GM20000 (cell line): ENCODE measurements at places on chromosomes 1 and 21.

DNA sequence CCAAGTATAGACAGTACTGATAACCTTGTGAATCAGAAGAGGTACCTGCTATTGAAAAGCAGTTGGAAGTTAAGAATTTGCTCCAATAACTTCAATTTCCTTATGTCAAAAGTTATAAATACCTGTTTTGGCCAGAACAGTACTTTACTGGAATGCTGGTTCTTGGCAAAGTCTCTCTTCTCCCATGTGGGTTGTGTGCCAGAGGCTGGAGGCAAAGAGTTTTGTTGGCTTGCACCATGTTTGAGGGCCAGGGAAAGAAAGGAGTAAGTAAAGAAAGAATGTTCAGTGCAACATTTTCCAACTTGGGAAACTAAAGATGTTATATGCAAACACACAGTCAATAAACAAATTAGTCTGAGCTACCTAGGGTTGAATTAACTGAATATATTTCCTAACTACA, 67.0 kb upstream of the DYNLT5 start:
- DNase-seq: no peak

- no peak for DNase-seq
Measured at GRCh38 chr1:175851749-175852148, 108.4 kb upstream of the TNR start.

DNA sequence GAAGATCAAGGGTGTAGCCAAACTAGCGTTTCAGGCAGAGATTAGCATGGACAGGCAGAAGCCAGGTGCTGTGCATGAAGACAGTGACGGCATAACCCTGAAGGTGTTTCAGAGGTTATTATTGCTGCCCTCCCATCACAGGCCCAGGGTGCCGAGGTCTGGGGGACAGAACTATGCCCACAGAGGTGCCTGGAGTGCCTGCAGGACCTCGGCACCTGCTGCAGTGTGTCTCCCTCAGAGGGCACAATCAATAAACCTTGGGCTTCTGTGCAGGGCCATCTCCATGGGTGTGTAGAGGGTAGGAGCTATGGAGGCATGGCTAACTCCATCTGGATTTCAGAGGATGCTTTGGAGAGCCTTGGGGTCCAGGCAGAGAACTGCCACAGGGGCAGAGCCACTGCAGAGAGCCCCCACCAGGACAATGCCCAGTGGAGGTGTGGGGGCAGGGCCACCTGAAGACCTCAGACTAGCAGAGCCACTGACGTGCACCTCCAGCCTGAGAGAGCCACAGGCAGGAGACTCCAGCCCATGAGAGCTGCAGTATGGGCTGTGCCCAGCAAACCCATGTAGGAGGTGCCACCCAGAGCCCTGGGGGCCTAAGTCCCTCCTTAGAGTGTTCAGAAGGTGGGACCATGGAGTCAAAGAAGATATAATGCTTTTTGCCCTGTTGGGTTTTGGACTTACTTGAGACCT, 5.7 kb upstream of the ABCG1 start:
- DNase-seq: no peak

DNA sequence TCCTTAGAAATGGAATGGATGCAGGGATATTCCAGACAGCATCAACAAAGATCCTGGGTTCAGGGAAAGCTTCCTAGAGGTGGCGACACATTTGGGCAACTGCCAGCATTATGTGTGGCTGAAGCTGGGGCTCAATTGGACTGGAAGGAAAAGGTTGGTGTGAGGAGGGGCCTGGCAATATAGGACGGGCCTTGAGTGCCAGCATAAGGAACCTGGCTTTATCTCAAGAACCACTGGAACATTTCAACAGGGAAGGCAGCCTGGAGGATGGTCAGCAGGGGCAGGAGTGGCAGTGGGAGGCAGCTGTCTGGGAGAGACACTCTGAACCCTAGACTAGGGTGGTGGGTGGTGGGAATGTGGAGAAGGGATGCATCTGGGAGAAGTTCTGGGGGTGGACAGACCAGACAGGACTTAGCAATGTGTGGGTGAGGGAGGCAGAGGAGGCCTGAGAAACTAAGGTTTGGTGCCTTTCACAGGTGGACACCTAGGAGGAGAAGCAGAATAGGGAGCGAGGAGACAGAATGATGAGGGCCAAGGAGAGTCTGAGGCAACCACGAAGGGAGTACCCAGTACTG, 3.5 kb downstream of the SH3BGRL3 start:
- no peak for DNase-seq

DNA sequence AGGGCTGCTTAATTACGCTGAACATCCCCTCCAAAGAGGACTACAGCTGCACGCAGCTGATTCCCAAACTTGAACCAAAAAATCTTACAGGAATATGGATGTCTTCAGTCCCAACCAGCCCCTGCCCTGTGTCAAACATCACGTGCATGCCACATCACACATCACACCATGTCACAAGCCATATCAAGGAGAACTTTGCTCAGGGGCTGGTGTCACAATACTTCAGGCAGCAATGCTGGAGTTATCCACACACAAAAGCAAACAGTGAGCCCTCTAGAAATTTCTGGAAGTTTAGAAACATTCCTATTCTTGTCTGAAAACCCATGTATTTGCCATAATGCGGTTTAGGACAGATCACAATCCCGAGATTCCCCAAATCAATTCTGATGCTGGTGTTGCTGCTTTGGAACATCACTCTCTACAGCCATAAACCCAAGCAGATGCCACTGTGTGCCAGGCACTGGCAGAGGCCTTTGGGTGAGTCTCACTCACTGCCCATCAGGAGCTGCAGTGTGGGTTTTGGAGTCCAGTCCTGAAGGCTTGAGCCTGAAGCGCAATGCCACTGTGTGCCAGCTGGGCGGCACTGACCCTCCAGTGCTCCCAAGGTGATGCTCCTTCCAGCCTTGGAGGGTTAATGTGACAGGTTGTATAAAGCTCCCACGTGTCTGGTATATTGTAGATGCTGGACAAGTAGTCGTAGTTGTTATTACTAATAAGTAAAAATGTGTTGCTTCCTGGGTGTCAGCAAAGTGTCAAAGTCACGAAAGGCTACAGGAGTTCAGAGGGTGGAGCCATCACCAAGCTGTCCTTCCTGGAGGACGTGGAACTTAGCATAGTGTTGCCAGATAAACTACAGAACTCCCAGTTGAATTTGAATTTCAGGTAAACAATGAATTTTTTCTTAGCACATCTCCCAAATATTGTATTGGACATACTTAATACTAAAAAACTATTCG, 20.1 kb upstream of the EFNA1 start:
- DNase-seq: no peak

- DNase-seq: no peak
Measured at GRCh38 chr1:20359451-20360330, 69.0 kb downstream of the VWA5B1 start.

GRCh38 chr1:172212124-172212523, 208.4 kb upstream of the C1orf105 start:
- no peak for DNase-seq

GRCh38 chr1:32868085-32868484, 2.6 kb downstream of the FNDC5 start:
- DNase-seq: no peak

DNA sequence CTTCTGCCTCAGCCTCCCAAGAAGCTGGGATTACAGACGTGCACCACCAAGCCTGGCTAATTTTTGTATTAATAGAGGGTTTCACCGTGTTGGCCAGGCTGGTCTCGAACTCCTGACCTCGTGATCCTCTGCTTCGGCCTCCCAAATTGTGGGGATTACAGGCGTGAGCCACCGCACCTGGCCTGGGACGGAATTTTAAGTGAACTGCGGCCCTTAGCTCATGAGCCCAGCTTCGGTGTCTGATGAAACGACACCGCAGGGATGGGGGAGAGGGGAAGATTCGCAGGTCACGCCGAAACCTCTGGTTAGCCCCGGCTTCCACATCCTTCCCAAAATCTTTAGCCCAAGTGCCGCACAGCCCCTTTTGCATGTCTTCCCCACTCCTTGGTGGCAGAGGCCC, 39.1 kb downstream of the LRRC3 start:
- no peak for DNase-seq

- no peak for DNase-seq
Measured at GRCh38 chr1:226125831-226126230, 60.7 kb downstream of the ACBD3 start.

- DNase-seq: no peak
Measured at GRCh38 chr1:78565393-78565792, 54.9 kb upstream of the IFI44L start.

GRCh38 chr1:95093296-95093695, 20.5 kb upstream of the ALG14 start:
- no peak for DNase-seq

GRCh38 chr1:185849014-185849413, 114.8 kb downstream of the HMCN1 start:
- DNase-seq: no peak
